ENCODE measurements at places on chromosomes 5 and 9.

GRCh38 chr5:114411380-114411931 lies 49.6 kb downstream of the KCNN2 start:
- DNase-seq, result no peak

DNA sequence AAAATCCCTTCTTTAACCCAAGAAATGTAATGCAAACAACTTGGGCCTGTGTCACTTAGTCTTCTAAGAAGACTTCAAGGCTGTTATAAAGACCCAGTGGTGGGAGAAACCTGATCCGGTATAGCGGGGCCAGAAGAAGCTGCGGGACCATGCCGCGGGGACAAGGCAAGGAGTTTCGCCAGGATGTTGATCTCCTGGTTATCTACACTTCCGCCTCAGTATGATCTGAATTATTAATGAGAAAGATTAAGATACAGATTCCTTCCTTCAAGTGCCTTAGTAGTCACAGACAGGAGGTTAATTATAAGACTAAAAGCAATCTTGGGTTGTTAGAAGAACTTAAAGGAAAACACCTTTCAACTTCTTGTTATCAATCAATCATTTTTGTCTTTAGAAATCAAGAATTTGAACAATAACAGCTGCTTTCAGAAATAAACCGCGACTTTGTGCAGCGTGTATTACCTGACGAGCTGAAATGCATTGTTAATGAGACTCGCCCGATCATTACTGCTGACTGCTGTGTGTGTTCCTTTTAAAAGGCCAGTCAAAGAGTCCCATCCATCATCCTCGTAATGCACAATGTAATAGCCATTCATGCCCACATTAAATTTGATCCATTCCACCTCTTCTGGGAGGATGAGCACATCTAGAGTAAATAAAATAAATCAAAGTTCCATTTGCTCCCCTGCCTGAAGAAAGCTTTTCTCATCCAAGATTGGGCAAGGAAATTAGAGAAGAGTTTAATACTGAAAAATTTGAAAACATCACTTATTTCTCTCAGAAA lies 22.2 kb downstream of the ERAP1 start:
- no peak for DNase-seq

DNA sequence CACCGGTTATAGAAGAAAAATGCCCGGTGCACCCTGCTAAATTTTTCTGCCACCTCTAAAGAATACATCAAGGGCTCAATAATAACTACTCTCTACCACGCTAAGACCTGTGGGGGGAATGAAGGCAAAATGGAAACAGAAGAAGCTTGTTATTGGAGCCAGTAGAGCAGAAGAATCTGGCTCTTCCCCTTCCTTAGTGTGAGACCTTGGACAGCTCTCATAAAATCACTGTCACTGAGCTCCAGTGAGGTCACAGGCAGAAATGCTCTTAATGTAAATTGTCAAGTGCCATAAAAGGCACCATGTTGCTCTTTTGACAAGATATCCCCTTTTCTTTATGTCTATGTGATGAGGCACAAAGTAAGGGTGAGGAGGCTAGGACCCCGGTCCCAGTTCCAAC lies 74.4 kb downstream of the ASTN2 start:
- DNase-seq, result no peak

GRCh38 chr5:102792705-102793104 lies 37.6 kb downstream of the PAM start:
- DNase-seq, result no peak

DNA sequence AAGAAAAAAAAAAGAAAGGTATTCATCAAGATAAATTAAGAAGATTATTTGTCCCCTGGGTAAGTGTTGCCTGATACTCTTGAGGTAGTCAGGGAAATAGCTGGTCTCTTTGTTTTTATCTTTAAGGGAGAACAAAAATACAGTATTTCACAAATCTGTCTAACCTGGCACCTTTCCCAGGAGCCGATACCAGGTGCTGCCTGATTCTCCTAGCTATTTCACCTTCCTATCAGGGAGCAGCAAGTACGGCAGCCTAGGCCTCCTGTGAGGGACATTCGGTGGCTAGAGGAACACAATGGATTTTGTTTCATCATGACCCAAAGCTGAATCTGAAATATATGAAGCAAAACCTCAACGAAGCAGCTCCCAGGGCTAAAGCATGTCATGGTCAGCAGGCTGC lies 86.0 kb downstream of the TARS1 start:
- no peak for DNase-seq

DNA sequence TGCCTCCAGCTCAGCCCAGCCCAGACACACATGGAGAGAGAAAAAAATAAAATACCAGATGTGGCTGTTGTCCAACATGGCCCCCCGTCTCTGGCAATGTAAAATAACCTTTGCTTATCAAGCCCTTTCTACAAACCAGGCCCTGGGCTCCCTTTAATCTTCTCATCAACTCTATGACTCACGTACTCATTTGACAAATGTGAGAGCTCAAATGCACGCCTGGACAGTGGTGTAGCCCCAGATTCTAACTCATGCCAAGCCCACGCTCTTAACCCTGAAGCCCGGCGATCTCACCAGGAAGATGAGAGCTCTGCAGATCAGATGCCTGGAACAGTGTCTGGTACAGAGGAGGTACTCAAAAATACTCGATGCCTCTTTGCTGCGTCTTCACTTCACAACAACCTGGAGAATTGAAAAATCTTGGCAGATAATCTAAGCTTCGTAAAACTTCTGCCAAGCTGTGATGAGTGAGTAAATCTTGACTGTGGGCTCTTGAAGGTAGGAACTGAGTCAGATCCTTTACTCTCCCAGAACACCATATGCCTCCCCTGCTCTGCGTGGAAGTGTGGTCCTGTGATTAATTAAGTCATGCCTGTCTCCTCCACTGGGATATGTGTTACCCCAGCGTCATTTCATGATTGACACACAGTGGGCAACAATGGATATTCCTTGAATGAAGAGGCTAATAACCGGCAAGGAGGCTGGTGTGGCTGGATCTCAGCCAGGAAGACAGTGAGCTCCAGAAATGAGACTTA lies 102.0 kb upstream of the FSTL4 start:
- no peak for DNase-seq

- no peak for DNase-seq
Observed at GRCh38 chr5:53557386-53557785, 3.1 kb upstream of the NDUFS4 start.

GRCh38 chr5:77630114-77630680 lies 8.3 kb downstream of the OTP start:
- DNase-seq, result no peak

DNA sequence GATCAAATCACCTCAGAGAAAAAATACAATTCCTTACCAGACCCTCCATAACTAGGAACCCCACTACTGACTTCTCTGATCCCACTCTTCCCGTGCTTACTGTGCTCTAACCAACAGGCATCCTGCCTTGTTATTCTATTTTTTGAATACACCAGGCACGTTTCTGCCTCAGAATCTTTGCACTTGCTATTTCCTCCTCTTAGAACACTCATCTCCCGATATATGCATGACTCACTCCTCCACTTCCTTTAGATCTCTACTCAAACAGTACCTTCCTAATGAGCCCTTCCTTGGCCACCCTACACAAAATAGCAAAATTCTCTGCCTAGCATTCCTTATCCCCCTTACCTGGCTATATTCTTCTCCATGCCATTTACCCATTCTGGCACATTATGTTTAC lies 43.9 kb downstream of the MAPKAP1 start:
- no peak for DNase-seq

- DNase-seq, result no peak
Observed at GRCh38 chr5:71576241-71576640, 10.9 kb upstream of the MCCC2 start.

DNA sequence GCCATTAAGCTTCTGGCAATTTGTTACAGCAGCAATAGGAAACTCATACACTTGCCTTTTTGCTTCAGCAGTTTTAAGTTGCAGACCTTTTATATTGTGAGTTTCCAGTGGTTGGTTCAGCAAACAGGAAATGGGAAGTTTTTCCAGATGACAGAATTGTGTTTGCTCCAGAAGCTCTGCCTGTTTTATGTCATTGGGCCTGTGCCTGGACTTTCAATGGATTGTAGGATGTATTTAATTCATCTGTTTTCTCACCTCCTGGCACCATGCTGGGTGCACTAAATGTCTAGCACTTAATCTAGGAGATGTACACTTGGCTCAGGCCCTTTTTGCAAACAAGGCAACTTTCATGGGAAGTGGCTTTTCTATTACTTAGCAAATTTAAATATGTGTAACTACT lies 100.4 kb upstream of the CLINT1 start:
- no peak for DNase-seq

GRCh38 chr5:60806591-60807243 lies 37.4 kb downstream of the ELOVL7 start:
- no peak for DNase-seq

- no peak for DNase-seq
Observed at GRCh38 chr9:105093685-105094084, 150.8 kb upstream of the SLC44A1 start.

GRCh38 chr5:135313405-135313804 lies 85.6 kb downstream of the MACROH2A1 start:
- no peak for DNase-seq

DNA sequence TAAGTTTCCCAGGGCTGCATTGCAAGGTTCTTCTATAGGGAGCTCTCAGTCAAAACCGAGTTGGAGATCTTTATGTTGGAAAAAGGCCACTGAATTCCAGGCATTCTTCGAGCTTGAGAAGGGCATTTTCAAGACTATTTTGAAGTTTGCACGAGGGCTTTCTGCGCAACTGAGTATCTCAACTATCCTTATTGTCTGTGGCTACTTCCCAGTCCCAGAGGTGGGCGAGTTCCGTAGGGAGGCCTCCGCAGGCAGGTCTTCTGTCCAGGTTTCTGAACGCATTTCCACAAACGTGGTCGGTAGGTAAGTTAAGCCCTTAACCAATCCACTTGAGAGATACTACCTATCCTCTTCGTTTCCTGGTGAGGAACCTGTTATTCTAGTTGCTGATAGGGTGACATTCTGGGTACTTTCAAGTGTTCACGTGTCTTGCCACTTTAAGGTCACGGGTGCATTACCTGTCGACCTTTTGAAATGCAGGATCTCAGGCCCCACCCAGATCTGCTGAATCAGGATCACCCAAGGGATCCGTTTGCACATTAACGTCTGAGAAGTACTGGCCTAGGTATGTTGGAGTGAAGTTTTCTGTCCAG lies 51.4 kb upstream of the TJP2 start:
- no peak for DNase-seq

- no peak for DNase-seq
Observed at GRCh38 chr9:111621895-111622480, 9.1 kb upstream of the DNAJC25 start.

GRCh38 chr9:16551692-16552091 lies 318.8 kb downstream of the BNC2 start:
- DNase-seq, result no peak

- DNase-seq, result no peak
Observed at GRCh38 chr5:149667084-149667828, 62.9 kb upstream of the PPARGC1B start.

DNA sequence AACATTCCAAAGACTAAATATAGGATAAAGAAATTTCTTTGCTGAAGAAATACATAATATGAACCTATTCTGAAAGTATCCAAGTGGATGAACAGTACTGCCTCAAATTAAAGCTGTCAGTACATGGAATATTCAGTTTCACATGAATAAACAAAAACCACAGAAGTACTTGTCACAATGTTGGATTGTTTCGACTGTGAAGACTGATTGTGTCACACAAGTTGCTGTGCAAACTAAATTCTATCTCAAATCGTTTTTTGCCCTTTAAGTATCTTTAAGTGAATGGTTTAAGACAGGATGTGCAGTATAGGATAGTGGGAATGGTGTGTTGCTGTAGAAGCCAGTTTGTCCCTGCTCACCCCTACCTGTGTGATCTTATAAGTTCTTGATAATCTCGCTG lies 137.4 kb upstream of the OTULINL start:
- no peak for DNase-seq

- no peak for DNase-seq
Observed at GRCh38 chr5:73256862-73257261, 83.9 kb downstream of the TMEM174 start.

DNA sequence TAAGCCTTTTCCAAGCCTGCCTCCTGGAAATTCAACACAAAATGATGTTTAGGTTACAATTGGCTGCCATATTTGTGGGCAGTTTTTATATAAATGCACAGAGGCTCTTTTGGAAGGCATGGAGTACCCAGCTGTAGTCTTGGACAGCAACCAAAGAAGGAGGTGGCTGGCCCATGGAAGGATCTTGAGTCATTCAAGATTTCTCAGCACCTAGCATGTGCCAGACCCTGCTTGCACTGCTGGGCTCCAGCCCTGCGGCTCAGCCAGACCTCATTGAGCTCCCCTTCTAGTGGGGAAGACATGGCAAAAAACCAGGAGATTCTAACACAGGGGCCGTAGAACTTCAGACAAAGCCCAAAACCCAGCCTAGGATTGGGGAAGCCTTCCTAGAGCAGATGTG lies 22.1 kb downstream of the JADE2 start:
- no peak for DNase-seq

DNA sequence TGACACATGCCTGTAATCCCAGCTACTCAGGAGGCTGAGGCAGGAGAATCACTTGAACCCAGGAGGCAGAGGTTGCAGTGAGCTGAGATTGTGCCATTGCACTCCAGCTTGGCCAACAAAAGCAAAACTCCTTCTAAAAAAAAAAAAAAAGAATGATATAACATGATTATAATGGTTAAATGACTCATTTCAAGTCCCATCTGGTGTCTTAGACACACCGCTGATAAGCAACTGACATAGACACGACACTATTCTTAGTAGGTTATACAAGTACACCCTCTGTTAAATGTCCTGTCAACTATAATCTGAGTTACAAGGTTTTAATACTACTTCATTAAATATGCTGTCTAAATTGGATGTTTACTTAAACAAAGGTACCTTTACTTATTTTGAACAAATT lies 405.3 kb upstream of the CLINT1 start:
- no peak for DNase-seq

DNA sequence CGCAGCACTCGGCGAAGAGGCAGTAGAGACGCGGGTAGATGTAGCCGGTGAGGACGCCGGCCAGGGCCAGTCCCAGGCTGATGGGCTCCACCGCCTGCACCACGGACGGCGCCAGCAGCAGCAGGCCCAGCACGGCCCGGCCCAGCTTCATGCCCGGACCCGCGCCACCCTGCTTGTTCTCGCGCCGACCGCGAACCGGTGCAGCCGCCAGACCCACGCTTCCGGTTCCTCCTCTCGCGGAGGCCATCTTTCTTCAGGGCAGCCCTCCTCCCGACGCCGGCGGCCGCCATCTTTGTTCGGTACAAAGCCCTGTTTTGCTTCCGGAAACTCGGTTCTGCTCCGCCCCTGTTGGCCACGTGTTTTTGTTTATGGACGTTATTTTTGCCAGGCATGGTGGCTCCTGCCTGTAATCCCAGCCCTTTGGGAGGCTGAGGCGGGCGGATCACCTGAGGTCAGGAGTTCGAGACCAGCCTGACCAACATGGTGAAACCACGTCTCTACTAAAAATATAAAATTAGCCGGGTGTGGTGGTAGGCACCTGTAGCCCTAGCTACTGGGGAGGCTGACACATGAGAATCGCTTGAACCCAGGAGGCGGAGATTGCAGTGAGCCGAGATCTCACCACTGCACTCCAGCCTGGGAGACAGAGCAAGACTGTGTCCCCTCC lies at the start of gene TOR1A:
TOR1A (minus strand) TSS at position 202 of the 667 bp plus-strand sequence; CDS start at position 151, 51 bp downstream.
- peak; percentile 75 for DNase-seq

DNA sequence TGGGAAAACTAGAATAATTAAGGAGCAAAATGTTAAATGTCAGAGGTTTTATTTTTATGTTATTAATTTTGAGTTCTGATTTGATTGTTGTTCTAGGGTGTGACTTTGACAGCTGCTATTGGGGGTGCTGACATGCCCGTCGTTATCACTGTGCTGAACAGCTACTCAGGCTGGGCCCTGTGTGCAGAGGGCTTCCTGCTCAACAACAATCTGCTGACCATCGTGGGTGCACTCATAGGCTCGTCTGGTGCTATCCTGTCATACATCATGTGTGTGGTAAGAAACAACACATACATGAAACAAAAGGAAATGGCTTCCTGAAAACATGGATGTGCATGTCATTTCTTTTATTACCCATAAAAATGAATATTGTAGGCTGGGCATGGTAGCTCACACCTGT lies 56.1 kb downstream of the NNT start:
- DNase-seq, result no peak

Data from stimulated activated CD8-positive, alpha-beta memory T cell treated with anti-CD3 and anti-CD28 coated beads, Interleukin-15, amount 100 ng/mL, for 24 hours (primary cell).